ENCODE measurements at places on chromosomes 2 and 18.
A peak's percentile ranks its signal among the peaks of the same experiment; 100 is the strongest.

- DNase-seq: no peak
Observed at GRCh38 chr2:2764001-2764355, 432.9 kb upstream of the MYT1L start.

GRCh38 chr2:66534461-66534860 is 99.5 kb downstream of the MEIS1 start:
- no peak for DNase-seq

DNA sequence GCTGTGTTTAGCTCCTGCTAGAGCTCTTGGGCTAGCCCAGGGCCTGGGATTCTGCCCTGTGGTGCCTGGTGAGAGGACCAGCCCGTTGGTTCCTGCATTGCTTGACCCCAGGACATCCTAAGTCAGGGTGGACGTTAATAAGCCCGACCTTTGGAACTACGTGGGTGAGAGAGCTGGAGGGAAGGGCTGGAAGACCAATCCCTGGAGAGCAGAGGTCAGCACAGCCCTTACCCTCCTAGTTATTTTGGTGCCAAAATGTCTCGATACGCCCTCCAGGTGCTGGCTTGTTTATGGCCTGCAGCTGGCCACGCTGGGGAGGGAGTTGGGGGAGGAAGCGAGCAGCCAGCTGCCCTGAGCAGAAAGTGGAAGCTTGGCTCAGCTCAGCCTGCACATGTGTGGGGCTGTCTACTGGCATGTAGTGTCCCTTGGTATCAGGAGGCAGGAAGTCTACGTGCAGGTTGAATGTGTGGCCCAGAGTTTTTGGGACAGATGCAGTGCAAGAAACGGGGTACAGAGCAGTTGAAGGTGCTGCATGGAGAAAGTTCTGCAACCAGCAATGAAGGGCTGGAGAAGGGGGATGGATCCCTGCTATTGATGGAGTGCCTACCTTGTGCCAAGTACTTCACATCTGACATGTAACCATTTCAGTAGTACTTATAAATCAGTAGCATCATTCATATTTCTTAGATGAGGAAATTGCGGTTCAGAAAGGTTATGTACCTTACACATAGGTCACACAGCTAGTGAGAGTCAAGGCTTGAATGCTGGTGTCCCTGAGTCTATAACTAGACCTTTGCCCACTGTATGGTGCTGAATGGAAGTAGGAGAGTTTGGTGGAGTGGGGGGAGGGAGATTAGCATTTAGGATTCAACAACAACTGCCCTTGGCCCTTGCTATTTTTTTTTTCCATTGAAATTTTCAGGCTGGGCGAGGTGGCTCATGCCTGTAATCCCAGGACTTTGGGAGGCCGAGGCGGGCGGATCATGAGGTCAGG is 5.0 kb upstream of the DGKD start:
- DNase-seq: peak; percentile 68

GRCh38 chr2:63865159-63865799 is 23.6 kb downstream of the UGP2 start:
- DNase-seq: no peak

- no peak for DNase-seq
Observed at GRCh38 chr2:119630121-119630520, 48.9 kb upstream of the TMEM177 start.

DNA sequence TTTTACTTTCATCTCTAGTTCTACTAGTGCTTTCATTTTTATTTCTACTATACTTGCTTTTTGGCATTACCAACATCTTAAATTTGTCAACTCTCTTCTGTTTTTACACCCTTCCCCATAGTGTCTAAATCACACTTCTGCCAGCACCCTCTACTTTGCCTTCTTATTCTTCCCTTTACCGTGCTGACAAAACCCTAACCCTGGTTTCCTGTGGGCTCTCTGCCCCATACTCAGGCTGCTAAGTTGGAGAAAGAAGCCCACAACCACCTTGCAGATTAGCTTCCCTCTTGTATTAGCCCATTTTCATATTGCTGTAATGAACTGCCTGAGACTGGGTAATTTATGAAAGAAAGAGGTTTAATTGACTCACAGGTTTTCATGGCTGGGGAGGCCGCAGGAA is 24.8 kb downstream of the GIGYF2 start:
- no peak for DNase-seq

GRCh38 chr2:232930059-232930400 is 60.0 kb downstream of the SNORC start:
- no peak for DNase-seq

DNA sequence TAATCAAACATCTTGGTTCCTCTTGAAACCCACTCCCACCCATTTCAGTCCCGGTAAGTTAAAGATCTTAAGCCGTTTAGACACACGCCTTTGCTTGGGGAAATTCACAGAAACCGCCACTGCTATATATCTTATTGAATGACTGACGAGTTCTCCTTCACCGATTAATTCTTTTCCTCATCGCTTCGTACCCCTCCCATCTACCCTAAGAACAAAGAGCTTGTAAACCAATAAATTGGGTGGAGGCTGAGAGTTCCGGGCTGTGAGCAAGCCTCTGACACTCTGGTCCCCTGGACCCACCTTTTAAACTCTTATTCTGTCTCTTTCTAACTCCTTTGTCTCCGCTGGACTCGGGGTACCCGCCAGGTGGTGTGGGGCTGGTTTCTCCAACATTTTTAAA is 30.6 kb downstream of the TMEM131 start:
- DNase-seq: no peak

DNA sequence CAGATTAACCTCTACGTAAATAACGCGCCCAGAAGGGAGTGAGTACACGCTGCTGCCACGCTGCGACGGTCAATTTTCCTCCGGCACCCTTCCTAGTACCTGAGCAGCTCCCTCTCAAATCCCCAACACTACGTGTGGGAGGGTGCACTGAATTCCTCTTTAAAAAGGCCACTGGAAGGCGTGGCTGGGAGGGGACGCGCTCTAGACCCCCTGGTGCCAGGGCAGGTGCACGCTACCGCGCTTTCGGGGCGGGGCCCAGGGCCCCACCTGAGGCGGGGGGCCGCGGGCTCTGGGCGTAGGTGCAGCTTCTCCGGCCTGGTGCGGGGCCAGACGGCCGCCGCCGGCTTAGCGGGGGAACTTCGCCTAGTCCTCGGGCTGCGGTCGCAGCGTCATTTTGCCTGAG is 668 bp upstream of the ANKRD12 start:
- no peak for DNase-seq

DNA sequence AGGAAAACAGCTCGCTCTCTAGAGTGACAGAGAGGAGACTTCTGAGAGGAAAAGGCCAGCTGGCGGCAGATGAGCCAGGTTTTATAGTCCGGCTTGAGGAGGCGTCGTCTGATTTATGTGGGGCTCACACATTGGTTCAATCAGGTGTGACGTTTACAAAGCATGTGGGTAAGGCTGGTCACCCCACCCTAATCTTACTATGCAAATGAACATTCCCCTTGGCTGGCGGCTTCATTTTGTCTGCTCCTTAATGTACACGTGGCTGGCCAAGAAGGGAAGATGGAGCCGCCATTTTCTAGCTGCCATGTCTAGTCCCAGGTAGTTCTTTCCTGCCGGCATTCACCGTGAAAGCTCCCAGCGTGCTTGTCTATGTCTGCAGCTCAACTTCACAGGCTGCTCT is 299.1 kb upstream of the SPRED2 start:
- no peak for DNase-seq

GRCh38 chr18:33951031-33951430 is 273.7 kb downstream of the NOL4 start:
- DNase-seq: no peak

DNA sequence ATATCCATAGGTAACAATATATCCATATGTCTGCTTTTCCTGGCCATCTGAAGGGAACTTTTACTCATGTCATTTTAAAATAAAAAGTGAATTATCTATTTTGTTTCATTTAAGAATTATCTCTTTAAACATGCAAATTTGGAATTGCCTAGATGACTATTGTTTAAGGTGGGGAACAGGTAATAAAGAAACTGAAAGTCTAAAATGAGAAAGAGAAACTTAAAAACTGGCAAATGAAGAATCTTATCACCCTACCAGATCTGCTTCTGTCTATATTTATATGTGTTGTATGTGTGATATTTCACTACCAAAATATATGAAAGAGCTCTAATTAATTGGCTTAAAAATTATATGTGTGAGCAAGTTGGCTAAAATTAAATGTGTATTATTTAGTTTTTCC is 243.2 kb upstream of the KCNH7 start:
- DNase-seq: no peak

GRCh38 chr2:237314681-237315080 is 99.3 kb downstream of the COL6A3 start:
- DNase-seq: no peak

GRCh38 chr2:73981081-73982001 is 3.4 kb upstream of the TET3 start:
- peak; percentile 74 for DNase-seq

DNA sequence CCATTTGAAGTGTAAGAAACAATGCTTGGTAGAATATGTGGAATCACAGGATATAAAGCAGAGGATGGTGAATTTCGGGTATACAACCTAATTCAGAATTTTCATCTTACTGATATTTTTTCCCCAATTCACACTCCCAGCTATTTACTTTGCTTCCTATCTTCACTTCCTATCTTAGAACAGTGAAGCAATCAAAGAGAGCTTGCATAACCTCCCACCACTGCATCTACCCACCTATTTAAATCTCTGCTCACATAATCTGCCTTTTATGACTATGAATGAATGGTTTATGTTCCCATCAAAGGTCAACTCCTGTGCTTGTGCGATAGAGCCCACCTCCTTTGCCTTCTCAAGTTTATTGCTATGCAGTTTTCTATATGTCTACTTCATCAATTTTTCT is 3.3 kb downstream of the RMDN2 start:
- no peak for DNase-seq

GRCh38 chr18:7566244-7566566 is 911 bp upstream of the PTPRM start:
- DNase-seq: no peak

GRCh38 chr18:22538426-22538825 is 120.7 kb upstream of the CTAGE1 start:
- DNase-seq: no peak

DNA sequence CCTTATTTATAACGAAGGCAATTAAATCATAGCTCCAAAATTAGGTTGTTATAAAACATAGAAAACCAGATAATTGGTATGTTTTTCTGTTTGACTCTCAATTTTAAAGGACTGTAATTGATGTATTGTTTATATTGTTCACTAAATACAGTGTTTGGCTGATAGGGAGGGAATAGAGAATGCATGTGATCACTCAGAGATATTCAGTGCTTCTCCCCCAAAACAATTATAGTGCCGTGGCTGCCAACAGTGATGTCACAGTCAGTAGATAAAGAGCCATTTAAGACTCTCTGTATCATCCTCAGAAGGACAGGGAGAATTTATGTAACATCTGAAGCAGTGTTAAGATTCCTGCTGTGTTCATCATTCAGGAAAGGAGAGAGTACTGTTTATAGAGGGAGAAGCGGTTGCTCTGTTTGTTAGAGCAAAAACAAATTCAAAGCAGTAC is 69.6 kb downstream of the PHLPP1 start:
- DNase-seq: no peak

DNA sequence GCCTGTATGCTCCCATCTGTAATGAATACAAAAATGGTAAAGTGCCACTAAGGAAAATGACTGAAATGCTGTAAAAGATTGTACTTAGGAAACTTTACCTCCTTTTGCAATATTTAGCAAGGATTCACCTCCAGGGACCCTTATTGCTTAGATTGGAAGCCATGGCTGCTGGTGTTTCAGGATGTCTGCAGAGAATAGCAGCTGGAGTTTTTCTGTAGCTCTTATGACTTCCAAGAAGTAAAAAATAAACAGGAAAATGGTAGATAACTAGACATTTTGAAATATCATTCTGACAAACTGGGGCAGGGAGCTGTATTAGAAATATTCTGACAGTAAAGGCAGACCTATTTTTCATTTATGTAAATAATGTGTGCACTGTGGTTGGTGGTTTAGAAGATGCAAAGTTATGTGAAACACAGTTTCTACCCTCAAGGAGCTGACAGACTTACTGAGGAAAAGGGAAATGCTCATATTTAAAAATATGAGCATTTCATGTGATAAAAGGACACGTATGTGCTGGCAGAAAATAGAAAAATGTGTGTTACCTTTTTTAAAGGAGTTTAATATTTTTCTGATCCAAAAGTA is 224.9 kb upstream of the BOD1L2 start:
- peak; percentile 4 for DNase-seq

GRCh38 chr2:192157776-192158175 is 37.0 kb downstream of the TMEFF2 start:
- no peak for DNase-seq

- no peak for DNase-seq
Observed at GRCh38 chr2:172038604-172039003, 38.9 kb downstream of the METAP1D start.

- no peak for DNase-seq
Observed at GRCh38 chr2:63818271-63818670, 23.4 kb upstream of the UGP2 start.

- no peak for DNase-seq
Observed at GRCh38 chr2:72350852-72351251, 203.2 kb upstream of the CYP26B1 start.

- DNase-seq: no peak
Observed at GRCh38 chr2:46717344-46718121, 198.1 kb downstream of the MCFD2 start.

DNA sequence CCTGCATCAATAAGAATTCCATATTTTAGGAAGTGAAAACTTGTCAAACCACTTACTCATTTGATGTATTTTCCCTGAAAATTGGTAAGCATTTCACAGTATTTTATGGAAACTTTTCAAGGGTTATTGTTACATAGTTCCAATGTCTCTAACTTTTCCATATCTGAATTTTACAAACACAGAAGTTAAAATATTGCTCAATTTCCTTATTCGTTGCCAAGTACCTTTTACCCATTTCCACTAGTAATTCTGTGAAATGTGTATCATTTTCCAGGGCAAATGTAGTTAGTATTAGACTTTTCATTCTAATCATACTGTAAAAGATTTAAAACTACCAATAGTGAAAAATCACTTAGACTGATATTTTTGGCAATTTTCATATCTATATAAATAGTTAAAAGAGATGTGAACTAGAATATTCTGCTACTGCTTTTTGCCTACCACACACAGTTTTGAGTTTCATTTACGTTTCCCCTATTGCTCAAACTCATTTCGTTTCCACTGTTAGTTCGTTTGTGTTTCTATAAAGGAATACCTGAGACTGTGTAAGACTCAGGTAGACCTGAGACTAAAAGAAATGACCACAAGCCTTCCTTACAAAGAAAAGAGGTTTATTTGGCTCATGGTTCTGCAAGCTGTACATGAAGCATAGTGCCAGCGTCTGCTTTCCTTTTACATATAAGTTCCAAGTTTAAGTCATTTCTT is 86.3 kb downstream of the PMS1 start:
- DNase-seq: no peak

Measured in GM20000 (cell line).